NCI-H187 (cell line): ENCODE measurements at places on chromosomes 7 and 10.

- no peak for DNase-seq
Measured at GRCh38 chr10:45433716-45434469, 59.9 kb downstream of the ALOX5 start.

DNA sequence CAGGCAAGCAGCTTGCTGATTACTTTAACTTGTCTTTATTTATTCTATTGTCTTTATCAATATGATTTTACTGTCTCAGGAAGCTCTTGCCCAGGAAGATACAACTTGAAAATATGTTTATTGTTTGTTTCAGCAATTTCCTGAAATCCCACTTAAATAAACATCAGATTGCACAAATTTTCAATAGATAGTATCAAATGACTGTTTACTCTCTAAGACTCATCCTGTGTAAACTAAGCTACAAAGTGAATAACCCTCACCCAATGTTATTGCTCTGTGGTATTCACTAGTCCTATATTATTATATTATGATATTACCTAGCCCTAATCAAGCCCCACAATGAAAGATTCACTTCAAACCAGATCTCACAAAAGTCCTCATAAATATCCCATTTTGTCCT is 130.4 kb upstream of the HPS1 start:
- no peak for DNase-seq

- no peak for DNase-seq
Measured at GRCh38 chr10:6167456-6167855, 35.3 kb upstream of the PFKFB3 start.

- no peak for DNase-seq
Measured at GRCh38 chr7:139660317-139661042, 117.3 kb downstream of the HIPK2 start.

DNA sequence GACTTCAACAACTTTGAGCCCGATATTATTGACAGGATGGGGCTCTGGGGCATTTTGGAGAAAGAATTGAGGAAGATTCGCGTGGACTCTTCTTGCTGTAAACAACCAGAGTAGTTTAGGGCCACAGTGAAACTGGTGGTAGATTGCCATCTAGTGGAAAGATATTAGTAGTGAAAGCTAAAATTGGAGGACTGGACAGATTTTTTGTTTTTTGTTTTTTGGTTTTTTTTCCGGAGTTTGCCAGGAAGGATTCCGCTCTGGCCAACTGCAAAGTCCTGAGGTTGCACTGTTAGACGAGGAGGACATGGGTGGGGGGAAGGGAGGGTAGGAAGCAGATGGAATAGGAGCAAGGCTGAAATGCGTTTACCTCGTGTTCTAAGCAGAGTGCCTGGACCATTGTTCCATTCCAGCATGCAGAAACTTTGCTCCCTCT is 11.7 kb downstream of the NOBOX start:
- no peak for DNase-seq

DNA sequence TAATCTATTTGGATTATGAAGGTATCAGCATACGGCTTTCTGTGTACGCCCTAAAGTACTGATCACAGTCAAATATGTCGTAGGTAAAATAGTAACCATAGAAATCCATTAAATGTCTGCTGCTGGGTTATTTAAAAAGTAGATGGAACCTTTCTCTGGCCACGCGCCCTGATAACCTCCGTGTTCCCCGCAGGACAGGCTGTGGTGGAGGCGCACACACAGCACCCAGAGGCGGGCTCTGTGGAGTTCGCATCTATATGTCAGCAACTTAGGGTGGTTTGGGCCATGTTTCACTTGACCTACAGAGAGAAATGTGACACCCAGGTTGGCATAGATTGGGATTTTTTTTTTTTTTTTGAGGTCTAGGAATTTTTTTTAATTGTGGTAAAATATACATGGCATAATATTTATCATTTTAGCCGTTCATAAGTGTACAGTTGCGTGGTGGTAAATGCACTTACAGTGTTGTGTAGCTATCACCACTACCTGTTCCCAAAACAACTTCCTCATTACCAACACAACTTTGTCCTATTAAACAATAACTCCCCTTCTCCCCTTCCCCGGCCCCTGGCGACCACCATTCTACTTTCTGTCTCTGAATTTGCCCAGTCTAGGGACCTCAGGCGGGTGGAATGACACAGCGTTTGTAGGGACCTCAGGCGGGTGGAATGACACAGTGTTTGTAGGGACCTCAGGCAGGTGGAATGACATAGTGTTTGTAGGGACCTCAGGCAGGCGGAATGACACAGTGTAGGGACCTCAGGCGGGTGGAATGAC is 15.4 kb downstream of the PPP2R2D start:
- DNase-seq = no peak

DNA sequence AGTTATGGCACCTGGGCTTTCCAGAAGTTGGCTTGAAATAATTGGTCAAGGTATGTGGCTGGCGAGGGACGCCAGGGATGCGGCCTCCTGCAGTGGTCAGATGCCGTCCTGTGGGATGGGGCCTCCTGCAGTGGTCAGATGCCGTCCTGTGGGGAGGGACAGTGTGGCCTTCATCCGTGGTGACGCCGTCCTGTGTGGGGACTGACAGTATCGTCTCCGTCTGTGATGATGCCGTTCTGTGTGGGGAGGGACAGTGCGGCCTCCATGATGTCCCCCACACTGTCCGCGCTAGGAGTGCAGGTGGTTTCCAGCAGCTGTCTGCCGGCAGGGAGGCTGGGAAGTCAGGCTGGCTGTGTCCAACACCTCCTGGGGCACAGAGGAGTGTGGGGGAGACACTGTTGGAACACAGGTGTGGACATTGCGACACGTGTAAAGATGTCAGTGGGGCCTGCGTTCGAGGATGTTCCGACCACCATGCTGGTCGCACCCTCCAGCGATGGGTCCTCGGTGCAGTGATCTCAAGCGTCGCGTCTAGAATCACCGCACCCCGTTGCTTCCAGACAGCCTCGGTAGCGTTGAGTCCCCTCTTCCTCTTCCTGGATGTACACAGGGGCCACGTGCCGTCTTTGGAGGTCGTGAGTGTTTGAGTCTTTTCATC is 52.6 kb downstream of the INPP5A start:
- DNase-seq = no peak

- DNase-seq = no peak
Measured at GRCh38 chr7:92914645-92915044, 78.3 kb upstream of the CDK6 start.

- no peak for DNase-seq
Measured at GRCh38 chr7:57362868-57363267, 87.1 kb upstream of the ZNF716 start.

GRCh38 chr10:7734821-7735220 is 31.7 kb downstream of the ITIH2 start:
- DNase-seq = no peak

DNA sequence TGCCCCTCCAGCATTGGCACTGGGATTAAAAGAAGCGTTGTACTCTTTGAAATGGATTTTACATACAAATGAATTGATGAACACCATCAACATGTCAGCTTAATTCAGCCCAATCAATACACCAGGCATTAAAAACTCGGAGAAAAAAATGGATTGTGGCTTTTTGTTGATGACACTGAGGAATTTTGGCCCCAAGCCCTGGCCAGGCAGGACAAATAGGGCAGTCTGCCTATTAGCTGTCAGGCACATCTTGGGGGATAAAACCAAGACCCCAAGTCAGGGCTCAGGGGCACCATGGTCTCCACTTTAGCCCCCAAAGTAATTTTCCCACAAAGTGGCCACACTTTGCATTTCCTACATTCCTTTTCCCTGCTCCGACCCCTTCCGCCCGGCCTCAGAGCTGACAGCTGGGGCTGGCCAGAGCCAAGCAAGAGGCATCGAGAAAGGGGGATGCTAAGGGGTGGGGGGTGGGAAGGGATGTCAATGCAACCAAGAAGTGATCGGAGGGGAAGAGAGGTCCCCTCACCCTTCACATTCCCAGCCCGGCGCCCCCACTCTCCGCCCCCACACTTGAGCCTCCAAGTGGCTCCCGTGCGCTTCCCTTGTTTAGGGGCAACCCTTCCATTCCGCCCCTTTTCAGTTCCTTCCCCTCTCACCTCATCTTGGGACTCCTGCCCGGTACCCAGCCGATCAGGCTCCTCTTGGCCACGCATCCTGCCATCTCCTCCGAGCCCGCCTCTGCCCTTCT is 711 bp downstream of the HIP1 start:
- DNase-seq = no peak

- DNase-seq = peak; percentile 96
Measured at GRCh38 chr7:121313793-121314676, 14.8 kb upstream of the WNT16 start.

DNA sequence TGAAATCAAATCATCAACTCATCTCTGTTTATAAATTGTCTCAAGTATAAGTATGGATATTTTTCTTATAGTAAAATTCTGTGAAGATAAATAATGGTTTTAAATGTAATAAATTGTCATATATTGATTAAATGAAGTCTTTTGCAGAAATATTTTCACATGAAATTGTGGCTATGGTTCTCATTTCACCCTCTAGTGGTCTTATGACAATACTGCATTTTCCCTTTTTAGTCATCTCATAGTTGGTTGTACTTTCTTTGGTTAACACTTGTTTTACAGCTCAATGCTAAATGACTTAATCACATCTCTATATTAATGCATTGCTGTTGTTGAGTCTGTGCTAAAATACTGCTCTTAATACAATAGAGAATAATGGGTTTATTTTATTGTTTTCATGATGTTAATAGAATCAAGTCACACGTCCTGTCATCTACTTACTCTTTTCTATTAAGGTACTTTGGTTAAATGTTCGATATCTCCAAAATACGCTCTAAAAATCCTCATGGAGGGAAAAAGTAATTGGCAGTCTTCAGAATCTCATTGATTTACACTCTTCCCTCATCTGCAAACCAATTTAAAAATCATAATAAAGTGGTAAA is 38.0 kb upstream of the CACNA2D1 start:
- no peak for DNase-seq

GRCh38 chr10:90602862-90603610 is 254.8 kb downstream of the HTR7 start:
- no peak for DNase-seq
